Stomach (tissue), 19 donors: ENCODE measurements at places on chromosomes 1 and 21. TPM values are rescaled to one million over a fixed set of nuclear protein-coding genes. Genes with fewer than 3 reads are reported as not detected.

- no peak for DNase-seq
Observed at GRCh38 chr1:224786533-224787250, 142.8 kb upstream of the DNAH14 start.

DNA sequence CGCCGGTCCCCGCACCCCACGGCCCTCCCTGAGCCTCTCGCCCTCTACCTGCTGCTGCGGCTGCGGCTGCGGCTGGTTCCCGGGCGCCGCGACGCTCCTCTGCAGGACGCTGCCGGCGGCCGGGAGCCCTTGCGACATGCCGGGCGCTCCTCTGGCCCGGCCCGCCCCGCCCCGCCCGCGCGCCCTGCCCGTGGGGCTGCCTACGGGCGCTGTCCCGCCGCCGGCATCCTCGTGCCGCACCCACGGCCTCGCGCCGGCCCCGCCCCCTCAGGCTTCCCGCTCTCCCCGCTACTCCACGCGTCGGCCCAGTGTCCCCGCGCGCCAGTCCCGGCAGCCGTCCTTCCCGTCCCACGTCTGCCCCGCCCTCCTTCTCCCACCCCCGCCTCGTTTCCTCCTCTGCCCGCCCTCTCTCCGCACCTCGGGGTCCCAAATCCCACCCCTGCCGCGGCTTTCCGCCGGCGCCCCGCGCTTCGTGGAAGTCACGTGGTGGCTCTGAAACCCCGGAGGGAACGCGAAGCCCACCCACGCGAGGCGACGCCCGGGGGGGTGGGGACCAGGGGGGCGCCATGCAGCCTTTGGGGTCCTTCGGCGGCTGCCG is at the start of gene BATF3:
BATF3 (minus strand) TSS at position 216 of the 598 bp plus-strand sequence; CDS start at position 138, 78 bp downstream.
- DNase-seq, result peak; percentile 37

The PDC gene
- polyA plus RNA-seq, result not detected

DNA sequence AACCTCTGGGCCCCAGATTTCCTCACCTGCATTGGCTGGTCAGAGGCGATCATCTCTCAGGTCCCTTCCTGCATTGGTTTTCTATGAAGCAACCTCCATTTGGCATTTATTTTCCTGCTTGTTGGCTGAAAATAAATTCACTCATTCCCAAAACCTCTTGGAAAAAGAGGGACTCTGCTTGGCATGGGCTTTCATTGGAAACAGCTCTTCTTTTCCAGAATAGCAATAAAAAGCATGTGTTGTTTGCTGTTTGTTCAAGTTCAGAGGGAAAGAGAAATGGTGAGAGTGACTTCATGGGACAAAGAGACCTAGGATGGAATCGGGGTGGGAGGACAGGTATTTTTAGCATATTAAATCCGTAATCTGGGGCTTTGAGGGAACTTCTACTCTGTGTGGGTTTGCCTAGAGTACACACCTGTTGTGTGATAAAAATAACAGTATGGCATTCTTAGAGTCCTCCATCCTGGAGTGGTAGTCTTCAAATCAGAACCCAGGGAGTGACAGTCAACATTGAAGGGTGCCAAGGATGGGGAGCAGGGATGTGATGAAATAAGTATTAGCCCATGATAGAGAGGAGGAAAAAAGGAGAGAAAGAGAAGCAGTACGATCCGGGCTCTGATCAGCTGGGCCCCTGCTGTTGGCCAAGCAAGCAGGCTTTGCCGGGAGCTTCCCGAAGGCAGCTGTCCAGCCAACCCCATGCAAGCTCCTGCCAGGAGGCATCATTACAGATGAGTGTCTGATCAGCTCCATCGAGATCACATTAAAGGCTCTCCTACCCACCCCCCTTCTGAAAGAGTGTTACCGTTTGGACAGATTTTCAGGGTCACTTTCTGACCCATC is 131.9 kb upstream of the NFIA start:
- no peak for DNase-seq

The FNDC5 gene
- 2.0 TPM for polyA plus RNA-seq

DNA sequence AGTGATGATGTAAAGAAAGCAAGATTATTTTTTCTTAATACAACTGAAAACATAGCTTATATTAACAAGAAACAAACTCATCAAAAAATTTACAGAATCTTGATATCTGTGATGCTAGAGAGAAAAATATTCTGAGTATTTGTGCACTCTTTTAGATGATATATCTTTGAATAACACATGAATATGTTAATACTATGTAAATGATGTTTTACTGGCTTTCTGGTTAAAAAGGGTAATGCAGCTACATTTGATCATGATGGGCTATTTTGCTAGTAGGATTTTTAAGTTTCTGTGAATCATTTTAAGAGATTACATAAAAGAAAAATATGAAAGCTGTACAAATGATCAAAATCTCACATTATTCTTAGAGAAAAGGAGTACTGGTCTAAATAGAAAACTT is 114.5 kb downstream of the GRIK1 start:
- no peak for DNase-seq

The SHE gene
- 2.9 TPM for polyA plus RNA-seq

DNA sequence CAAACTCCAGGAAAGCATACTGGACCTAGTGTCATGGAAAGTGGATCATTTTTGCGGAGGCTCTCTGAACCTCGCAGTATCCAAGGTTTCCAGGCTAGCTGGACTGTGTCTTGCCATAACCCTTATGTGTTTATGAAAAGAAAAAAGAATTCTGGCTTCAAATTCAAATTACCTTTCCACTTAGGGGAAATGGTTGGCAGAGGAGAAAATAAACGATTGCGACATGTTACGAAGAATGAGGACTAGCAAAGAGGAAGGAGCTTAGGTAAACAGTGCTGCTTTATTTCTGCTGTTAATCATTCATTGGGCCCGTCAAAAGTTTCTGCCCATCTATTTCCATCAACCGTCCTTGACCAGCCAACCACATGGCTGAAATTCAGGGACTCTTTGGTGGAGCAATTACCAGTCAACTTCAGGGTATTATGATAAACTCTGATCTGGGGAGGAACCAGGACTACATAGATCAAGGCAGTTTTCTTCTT is at the start of gene C4BPA:
C4BPA (plus strand) TSS at position 342 of the 482 bp plus-strand sequence. CDS start 8,793 bp downstream, outside the sequence.
- DNase-seq, result no peak

DNA sequence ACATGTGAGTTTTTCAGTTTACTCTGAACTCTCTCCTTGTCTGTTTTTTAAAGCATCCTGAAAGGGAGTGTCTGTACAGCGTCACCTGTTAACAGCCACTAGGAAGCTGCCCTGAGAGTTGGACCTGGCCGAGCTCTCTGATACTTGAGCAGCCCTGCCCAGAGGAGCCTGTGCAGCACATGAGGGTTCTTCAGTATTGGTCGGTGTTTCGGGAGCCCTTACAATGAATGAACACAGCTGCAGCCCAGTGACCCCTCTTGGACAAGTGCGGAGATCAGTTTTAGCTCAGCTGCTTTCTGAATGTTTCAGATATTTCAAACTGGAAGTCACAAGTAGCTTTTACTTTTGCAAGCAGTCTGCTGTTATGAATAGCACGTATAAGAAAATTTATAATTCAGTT is 39.2 kb downstream of the ADARB1 start:
- DNase-seq, result no peak

- DNase-seq, result no peak
Observed at GRCh38 chr1:47784497-47784822, 212.7 kb downstream of the TRABD2B start.

DNA sequence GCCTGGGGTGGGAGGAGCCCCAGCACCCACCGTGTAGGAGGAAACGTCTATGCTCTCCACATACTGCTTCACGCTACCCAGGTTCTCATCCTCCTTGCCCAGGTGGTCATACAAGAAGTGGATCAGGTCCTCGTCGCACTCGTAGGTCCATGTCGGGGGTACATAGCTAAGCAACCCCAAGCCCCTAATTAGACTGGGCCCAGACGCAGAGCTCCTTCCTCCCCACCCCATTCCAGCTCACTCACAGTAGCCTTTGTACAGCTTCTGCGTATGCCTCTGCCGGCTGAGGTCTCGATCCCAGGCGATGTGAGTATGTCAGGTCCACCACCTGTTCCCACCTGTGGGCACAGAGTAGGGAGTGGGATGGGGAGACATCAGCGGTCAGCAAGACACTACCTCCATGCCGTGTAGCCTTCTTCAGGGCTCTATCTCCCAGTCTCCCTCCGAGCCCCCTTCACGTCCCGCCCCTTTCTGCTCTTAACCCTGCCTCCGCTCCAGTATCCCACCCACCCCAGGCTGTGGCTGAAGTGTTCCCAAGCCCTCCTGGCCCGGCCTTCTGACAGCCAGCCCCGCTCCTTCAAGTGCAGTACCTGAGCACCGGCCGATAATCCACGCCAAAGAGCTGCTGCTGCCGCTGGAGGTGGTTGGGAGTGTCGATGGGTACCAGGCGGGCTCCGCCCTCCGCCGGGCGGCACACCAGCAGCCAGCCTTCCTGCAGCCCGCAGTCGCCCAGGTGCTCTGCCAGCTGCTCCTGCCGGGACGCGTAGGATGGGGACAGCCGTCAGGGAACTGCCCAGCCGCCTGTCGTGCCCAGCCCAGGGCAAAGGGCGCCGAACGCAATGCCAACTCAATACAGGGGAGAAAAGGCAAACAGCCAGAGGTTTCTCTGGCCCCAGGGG is 919 bp downstream of the HECTD3 start:
- DNase-seq, result peak; percentile 70

The TTC39A gene
- polyA plus RNA-seq, result 21.6 TPM

DNA sequence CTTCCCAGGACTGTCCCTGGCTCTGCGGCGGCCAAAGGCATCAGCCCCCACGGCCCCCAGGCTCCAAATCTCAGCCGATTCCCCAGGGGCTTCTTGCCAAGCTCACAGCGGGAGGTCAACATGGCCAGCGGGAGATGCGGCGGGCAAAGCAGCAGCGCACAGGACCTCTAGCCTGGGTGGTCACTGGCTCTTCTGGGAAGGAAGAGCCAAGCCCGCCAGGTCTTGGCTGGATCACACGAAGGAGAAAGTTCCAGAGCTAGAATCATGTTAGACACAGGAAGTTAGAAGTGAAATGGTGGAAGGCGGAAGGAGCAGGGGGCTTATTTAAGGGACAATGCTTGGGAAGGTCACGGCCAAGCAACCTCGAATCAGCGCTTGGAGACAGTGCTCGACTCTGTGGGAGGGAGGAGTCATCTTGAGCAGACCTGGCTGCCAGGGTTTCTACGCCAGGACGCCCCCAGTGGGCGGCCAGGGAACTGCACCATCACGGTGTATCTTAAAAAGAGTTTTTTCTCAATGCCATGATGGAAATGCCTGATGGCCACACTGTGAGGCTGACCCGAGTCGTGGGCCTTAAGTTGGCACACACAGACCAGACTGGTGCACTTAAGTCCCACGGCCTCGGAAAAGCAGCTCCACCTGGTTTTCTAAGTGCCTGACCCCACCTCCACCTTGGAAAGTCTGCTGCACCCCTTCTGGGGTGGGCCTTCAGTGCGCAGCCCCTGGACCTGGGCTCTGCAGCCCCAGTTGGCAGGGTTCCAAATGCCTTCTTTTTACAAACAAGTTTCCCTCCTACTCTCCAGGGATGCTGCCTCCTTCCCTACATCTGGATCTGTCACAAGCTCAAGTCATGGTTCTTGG is 29.3 kb downstream of the SLC66A1 start:
- peak; percentile 85 for DNase-seq

The RHBDL2 gene
- 4.5 TPM for polyA plus RNA-seq

- no peak for DNase-seq
Observed at GRCh38 chr1:18380288-18380687, 100.4 kb upstream of the KLHDC7A start.
